ENCODE measurements at places on chromosomes 12 and 14.

DNA sequence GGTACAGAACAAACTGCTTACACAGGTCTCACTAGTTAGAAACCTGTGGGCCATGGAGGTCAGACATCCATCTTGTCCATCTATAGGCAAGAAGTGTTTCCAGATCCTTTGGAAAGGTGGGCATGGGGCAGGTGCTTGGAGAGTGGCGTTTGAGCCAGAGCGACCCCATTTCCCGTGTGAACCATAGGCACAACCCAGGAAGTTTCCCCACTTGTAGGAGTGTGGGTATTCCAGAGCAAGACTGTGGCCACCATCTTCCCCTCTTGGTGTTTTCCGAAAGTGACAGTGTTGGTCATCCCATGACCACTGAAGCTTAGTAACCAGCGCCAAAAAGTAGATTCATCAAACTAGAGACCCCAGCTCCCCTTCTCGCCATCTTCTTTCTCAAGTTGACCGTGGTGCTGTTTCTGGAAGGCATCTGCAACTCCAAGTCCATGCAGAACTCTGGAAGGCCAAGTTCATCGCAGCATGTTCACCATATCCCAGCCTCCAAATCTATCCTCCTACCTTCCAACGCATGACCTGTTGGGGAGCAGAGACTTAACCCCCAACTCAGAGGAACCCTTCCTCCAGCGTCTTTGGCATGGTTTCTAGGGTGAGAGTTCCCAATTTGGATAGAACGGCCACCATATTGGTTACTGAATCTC, 19.7 kb downstream of the PHETA1 start:
- DNase-seq, result no peak

DNA sequence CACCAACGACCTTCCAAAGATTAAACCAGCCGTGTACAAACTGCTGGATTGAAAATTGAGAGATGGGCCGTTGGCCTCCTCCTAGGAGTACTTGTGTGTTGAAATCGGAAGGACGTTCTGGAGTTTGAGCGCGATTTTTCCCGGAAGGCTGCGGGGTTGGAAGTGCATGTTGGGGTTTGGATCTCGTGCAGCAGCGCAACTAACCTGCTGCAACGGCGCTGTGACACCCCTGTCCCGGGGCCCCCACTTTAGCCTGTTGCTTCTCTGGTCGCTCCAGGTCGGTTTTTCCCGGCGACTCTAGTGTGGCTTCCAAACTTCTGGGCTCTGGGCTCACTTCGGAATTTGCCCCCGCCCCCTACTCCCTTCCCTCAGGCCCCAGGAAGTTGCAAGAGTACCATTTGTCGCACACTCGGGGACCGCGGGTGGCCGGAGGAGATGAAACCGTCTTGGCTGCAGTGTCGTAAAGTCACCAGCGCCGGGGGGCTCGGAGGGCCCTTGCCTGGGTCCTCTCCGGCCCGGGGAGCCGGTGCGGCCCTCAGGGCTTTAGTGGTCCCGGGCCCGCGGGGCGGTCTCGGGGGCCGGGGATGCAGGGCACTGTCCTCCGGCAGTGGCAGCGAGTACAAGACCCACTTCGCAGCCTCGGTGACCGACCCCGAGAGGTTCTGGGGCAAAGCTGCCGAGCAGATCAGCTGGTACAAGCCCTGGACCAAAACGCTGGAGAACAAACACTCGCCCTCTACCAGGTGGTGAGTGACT, at the start of gene ACSS3:
Gene ACSS3 (plus strand): TSS at position 394 of the 756 bp plus-strand sequence. CDS start 42 bp downstream, at position 436.
- DNase-seq, result no peak

DNA sequence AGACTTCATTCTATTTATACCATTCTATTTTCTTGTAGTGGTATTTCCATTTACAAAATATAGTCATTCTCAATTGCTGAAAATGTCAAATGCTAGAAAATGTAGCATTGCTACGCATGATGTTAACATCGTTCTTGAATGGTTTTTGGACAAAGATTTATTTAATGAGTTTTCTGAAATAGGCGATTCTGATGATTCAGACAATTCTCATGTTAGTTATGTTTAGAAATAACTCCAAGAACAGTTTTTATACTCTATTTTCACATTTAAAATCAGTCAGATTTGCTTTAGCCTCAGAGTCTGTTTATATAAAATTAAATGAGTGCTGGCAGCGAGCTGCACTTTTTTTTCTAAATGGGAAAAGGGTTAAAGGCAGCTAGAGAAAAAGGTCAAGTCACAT, 414.8 kb upstream of the MGAT4C start:
- DNase-seq, result no peak

DNA sequence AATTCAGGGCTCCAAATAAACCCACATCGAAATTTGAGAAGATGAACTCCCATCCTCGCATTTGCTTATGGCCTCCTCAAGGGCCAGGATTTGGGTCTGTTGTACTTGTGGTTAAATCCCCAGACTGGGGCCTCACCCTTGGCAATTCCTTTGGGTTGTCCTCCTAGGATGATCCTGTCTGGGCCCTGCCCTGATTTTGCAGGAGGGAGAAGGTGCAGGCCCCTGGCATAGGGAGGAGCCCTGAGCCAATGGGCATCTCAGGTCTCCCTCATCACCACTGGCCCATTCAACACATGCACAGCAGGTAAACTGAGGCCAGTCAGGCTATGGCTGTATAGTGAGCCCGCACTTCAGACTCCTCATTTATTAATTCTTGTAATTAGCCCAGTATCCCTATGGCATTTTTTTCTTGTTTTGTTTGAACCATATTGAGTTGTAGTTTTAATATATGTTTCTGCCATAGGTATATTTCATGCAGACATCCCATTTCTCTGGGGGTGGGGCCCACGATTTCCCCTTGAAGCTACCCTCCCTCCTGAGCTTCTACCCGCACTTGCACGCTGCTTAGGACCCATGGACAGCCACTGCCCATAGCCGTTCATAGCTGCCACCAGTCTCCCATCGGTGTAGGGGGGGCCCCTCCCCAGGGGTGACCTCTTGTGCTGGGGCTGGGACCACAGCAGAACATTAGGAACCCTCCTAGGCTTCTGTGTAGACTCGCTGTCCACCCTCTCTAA, 67.1 kb upstream of the DDX11 start:
- no peak for DNase-seq

DNA sequence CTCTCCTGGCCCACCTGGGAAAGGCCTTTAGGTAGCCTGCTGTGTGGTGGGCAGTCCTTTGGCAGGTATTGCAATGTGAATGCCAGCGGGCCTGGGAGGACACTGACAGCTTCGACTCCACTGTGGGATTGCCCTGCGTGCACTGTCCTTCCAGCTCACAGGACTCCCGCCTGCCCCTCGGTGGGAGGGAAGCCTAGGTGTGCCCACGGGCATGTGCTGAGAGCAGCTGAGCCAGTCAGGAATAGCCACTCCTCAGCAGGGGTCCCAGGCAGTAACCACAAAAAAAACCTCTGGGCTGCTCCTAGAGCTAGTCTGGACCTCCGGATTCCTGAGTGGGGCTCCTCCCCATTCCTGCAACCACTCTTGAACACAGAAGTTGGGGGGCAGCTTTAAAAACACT, 278.2 kb downstream of the FOXN3 start:
- DNase-seq, result no peak

DNA sequence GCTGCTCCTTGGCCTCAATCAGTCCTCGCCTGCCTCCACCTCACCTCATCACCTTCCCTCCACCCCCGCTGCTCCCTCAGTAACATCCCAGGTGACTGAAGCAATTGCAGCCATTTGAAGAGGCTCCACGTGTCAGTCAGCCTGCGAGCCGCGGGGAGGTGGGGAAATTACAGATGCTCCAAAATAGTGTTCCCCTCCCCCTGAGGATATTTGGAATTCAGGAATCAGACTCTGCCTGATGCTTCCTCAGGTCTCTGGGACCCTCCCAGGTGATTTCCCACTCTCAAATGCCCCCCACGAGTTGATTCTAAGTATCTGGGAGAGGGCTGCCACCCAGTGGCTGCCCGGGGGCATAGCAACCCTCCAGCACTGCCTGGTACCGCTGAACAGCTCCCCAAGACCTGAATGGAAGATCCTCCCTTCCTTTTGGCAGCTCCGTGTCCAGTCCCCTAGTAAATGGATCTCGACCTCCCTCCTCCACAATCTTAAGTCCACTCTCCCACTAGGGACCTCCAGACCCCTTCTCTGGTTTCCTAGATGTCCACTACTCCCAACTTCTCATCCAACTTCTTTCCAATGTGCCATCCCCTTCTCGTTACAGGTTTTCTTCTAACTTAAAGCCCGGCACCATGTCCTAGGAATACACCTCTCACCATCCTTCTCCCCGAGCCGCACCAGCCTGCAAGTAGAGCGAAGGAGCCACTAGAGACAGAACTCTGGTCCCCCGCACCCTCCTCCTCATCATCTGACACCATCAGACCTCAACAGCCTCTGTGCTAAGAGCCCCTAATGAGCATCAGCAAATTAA, 1.4 kb upstream of the ASIC1 start:
- no peak for DNase-seq

- no peak for DNase-seq
Measured at GRCh38 chr14:50037852-50038251, 78.5 kb downstream of the VCPKMT start.

DNA sequence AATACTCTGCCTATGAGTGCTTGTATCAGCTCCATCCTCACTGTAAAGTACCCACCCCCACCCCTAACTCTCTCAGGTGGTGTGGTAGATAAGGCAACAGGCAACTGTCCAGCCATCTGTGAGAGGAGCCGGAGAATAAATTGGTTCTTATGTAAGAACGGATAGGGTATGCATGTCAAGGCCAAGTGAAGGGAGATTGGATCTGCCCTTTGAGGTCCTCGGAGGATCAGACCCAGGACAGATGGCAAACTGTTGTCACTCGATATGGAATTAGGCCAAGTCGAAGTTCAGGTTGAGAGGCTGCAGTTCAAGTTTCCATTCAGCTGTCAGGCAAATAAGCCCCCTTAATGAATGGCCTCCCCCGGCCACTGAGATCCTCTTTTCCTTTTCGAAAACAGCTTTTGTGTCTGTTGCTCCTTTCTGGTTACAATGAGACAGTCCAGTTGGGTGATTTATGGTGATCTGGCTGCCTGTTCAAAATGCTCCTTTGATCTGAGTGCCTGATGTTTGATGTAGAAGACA, 120.3 kb downstream of the VRK1 start:
- DNase-seq, result no peak

GRCh38 chr12:112252184-112252583, 126.8 kb downstream of the TRAFD1 start:
- DNase-seq, result no peak

DNA sequence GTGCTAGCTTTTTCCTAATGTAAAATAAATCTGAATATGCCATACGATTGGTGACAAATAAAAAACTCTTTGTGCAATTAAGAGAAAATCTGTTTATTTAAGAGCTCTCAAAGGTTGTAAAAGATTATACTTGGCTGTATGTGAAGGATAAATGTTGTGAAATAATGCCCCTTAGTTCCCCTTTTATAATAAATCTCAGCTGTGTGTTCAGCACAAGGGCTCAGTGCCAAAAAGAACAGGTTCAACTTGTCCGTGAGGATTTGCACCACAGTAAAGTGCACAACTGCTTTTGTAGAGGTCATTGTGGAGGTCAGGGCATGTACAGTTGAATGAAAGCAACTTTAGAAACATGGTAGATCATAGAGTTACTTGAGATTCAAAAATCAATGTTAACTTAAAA, 118.6 kb downstream of the TRMT5 start:
- no peak for DNase-seq

DNA sequence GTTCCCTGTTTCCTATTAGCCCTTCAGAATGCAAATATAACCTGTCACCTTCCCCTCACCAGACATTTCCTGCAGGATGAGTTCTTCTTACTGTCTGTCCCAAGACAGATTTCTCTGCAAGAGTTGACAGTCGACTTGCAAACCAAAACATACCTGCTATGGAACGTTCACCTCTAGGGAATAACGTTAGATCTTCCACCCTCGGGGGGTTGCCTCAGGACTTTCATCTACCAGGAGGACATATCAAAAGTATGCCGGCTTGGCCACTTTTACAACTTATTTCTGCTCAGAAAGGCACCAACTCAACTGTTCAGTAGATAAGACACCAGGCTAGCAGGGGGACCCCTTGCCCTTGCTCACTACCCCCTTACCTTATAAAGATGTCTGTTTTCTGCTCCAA, 92.5 kb downstream of the DAAM1 start:
- no peak for DNase-seq

DNA sequence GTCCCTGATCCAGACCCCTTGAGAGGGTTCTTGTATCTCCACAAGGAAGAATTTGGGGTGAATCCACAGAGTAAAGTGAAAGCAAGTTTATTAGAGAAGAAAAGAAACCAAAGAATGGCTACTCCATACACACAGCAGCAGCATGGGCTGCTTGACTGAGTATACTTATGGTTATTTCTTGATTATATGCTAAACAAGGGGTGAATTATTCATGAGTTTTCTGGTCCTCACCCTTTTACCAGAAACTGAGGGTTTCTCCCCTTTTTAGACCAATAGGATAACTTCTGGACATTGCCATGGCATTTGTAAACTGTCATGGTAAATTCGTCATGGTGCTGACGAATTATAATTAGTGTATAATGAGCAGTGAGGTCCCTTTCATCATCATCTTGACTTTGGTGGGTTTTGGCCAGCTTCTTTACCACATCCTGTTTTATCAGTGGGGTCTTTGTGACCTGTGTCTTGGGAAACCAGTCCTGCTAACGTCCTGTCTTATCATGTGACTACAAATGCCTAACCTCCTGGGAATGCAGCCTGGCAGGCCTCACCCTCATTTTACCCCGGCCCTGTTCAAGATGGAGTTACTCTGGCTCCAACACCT, 121.9 kb downstream of the SPTSSA start:
- no peak for DNase-seq

DNA sequence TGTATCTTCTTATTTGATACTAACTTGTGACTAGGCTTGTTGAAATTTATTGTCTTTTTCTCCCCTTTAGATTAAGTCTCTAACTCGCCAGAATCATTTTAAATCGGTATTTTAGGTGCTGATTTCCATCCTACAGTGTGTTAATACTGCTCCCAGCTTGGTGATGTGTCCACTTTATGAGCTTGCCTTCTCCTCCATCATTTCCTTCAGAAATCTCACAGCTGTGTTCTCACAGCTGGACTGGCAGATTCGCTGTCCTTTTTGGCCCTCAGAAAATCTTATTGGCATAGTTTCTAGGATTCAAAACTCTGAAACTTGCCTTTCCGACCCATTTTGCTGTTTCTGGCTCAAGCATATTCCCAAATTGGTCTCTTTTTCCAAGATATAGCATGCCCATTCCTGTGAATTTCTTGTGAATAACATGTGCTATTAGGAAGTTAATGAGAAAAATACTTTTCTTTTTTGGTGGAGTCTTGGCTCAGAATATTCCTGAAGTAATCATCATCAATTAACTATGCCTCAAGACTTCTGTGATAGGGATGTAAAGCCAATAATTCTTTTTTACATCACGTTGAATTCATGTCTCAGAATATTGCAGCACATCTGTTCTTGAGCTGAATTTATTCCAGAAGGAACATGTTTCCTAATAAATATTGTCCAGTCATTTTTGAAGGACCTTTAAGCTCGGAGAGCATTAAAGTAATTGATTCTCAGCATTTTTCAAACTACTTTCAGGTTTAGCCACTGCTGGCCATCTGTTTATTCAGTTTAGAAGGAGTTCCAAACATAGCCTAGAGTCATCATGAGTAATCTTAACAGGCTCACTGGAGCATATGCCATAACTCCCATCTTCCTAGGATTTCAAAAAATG, 50.0 kb upstream of the USP44 start:
- DNase-seq, result no peak

GRCh38 chr12:105091476-105092206, 7.4 kb upstream of the ALDH1L2 start:
- no peak for DNase-seq

- DNase-seq, result no peak
Measured at GRCh38 chr14:89185919-89186855, 230.8 kb downstream of the FOXN3 start.

Measured in stimulated activated CD4-positive, alpha-beta T cell treated with anti-CD3 and anti-CD28 coated beads, TNF-alpha, amount 100 ng/mL, for 48 hours (primary cell).